ENCODE measurements at places on chromosomes 2 and 18.

DNA sequence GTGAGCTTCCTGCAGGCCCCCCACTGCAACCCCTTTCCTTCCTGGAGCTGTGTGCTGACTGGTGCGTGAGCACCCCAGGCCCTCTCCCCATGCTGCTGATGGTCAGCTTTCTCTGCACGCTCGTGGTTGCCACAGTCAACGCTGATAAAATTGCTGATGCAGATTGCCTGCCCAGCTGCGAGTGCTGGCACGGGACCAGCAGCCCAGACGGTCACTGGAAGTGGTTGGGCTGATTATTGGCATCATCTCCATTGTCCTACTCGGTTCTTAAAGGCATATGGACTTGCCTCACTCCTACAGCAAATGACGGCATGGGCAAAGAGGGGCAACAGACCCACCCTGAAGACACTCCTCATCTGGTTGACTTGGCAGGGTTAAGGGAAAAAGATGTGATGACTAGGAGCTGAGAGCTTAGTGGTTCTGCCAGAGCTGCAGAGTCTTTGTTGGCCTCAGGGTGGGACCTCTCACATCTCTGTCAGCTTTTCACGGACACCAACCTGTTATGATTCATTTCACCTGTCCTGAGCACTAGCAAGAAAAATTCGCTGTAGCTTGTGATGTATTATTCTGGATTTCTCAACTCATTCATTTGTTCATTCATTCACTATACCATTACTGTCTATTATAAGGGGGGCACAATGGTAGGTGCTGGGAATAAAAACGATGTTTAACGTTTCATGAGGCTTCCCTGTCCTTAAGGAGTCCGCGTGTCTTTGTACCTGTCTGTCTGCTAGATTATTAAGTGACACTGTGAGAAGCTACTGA, 38.4 kb downstream of the PAX8 start:
- DNase-seq: peak; percentile 91

DNA sequence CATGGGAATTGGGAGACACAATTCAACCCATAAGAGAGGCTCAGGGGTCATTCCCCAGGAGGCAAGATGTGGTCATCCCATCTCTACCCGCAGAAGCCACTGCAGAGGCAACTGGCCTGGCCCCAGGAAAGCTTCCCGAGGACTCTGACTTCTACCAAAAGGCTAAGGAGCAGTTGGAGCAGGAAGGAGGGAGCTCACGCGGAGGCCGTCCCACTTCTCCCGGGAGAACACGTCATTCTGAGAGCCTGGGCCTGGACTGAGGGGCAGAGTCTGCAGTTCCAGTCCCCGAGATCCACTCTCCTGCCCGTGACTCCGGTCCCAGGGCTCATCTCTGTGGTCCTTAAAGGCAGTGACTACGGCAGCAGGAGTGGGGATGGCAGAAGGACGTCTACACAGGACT, 69.0 kb upstream of the TAF1B start:
- no peak for DNase-seq

GRCh38 chr2:85264471-85264870, 63.3 kb downstream of the TGOLN2 start:
- no peak for DNase-seq

- no peak for DNase-seq
These were observed 200.5 kb downstream of the ACKR3 start for GRCh38 chr2:236769981-236770671.

DNA sequence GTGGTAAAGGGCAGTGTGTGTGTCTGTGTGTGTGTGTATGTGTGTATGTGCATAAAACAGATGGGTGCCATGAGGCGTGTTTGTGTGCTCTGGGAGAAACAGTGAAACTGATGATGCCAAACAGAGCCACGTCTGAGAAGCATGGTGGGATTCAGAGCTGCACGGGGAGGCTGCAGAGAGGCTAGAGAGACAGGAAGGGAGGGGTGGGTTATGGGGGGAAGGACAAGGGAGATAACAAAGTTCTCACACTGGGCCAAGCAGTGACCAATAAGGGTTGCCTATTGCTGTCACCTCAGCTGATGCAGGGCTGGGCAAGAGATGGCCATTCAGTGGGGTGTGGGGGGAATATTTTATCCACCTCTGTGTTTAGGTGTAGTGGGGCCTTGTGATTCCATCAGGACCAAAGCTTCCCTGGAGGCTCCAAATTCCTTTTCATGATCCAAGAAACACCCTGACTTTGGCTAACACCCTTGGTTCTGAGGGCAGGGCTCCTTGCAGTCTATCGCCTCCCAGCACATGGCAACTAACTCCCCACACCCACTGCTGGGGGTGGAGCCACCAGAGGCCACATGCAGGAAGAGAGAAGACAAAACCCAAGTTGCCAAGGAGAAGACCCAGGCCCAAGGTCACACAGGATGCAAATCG, 54.2 kb upstream of the POMC start:
- no peak for DNase-seq

- no peak for DNase-seq
These were observed 383.3 kb upstream of the ETAA1 start for GRCh38 chr2:67013821-67014220.

DNA sequence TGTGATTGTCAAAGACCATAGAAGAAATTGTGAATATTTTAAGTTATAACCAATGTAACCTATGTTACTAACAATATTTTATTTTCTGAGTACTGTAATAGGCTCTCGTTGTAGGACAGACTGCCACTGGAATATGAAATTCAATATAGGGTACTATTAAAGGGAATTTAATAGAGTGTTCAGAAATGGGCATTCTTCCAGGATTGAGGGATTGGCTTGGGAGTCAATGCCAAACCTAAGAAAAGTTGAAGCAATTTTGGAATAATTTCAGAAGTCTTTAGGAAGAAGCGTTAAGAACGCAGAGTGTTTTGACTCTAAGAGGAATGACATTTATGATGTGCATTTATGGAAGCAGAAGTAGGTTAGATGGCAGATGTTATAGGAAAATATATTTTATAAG, 79.0 kb downstream of the ACVR2A start:
- no peak for DNase-seq

DNA sequence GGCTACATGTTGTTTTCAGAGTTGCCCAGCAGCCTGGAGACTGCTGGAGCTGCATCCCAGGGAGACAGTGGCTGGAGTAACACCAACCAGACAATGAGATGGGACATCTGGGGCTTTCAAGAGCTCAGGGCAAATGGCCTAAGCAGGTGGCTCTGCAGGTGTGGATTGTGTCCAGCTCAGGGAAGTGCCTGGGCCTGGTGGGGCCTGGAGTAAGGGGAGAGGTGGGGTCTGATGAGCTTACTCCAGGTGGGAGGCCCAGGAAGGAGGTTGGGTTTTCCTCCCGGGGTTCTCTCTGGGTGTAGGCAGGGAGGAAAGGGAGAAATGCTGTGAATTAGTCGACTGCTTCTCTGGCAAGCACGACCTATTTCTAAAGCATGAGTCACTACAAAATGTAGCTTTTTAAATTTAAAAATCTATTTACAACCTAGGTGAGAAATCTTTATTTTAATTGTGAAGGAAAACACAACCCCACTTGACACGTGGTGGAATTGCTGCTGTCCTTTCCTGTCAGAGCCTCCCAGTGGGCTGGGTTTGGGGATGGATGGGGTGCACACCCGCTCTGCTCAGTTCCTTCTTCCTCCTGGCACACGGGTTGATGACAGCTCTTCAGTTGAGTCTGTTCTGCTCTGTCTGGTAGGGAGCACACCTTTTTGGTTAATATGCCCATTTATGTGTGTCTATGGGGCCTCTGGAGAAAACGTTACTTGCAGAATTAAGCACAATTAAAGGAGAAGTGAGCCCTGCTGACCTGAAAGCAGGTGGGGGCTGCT, 81.6 kb downstream of the SH3RF3 start:
- no peak for DNase-seq

- no peak for DNase-seq
These were observed 12.6 kb downstream of the GLI2 start for GRCh38 chr2:120748310-120748709.

DNA sequence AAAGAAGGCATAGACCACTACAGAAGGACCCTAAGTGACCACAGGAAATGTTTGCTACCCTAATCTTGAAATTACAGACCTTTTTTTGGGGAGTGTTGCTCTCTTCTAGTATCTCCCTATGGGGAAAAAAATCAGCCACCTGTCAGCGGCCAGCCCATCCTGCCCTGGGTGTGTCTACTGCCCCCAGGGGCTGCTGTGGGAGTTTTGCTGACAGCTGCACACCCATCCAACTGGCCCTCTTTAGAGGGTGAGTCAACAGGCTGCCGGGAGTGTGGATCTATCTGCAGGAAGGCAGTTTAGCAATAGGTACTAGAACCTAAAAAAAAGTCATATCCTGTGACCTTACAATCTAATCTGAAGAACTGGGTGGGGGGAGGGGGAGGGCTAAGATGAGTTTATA, 796 bp upstream of the DYSF start:
- DNase-seq: no peak

Measured in coronary artery (tissue), 2 donors.